ENCODE measurements at places on chromosomes 5 and 9.

GRCh38 chr9:16367605-16368231 is 502.8 kb downstream of the BNC2 start:
- no peak for DNase-seq

GRCh38 chr9:90365666-90366065 is 277.0 kb downstream of the DIRAS2 start:
- no peak for DNase-seq

DNA sequence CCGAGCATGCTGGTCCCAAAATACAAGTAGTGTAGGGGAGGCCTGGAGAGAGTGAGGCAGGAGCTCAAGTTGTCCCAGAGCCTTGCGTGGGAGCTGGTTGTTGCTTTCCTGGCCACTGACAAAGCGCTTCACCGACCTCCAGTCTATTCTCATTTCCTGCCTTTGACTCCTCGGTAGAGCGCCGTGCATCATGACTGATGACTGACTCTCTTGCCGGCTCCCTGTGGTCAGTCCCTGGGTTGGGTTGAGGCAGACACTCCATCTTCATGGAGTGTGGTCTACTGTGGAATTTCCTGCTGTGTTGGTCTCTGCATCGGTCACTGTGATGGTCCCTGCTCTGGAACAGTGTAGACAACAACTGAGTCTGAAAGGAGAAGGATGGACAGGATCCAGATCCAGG is 175.1 kb upstream of the S1PR3 start:
- DNase-seq: no peak

DNA sequence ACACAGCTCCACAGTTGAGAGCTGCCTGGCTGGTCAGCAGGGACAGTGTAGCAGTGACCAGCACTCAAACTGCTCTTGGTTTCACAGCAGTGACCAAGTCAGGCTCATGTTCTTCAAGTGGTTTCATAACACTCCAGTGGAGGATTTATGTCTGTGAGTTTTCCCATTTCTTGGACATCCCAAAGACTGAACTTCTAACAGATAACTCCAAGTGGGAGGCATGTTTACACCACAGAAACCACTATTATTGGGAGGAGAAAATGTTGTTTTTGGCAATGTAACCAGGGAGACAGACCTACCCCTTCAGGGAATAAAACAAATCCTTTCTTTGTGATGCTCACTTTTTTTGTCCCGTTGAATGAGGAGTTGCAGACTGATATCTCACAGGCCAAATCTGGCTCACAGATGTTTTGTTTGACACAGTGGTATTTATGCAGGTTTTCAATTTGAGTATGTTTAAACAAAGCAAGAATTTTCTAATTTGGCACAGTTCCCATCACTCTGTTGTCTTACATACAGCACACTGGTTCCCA is 141.5 kb downstream of the RMI1 start:
- no peak for DNase-seq

- no peak for DNase-seq
Observed at GRCh38 chr5:150254363-150254762, 35.2 kb downstream of the CAMK2A start.

GRCh38 chr5:79416499-79416898 is 97.4 kb downstream of the HOMER1 start:
- DNase-seq: peak; percentile 51

GRCh38 chr5:115289104-115289503 is 7.3 kb downstream of the CCDC112 start:
- DNase-seq: no peak

DNA sequence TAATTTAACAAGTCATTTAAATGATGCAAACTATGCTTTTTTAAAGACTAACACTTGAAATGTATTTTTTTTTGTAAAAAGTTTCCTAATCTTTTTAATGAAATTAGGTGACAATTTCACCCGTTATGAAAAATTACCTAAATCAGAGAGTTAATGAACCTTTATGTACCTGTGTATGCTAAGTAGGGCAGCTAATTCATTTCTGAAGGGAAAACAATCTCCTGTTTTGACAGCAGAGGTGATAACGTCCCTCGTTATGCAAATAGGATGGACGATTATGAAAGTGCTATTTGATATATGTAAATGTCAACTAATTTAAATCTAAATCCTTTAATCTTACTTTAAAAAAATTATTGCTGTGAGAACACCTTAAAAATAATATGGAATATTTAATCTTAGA is 58.8 kb downstream of the MEF2C start:
- no peak for DNase-seq

GRCh38 chr9:5510989-5511388 is 658 bp downstream of the PDCD1LG2 start:
- DNase-seq: no peak

DNA sequence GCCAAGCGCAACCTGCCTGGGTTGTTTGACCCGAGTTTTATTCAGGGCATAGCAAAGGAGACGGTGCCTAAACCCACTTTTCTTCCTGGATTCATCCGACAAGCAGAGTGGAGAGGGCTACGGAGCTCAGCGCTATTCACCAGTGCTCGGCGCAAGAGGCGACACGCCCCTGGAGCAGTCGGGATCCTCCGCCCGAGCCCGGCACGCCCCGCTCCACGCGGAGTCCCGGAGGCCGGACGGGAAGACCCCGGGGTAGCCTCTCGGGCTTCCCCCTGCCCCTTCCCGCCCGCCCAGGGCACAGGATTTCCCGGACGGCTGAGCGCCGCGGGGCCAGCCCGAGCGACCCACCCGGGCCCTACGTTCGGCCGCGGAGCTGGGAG is 427 bp downstream of the SERINC5 start:
- DNase-seq: no peak

DNA sequence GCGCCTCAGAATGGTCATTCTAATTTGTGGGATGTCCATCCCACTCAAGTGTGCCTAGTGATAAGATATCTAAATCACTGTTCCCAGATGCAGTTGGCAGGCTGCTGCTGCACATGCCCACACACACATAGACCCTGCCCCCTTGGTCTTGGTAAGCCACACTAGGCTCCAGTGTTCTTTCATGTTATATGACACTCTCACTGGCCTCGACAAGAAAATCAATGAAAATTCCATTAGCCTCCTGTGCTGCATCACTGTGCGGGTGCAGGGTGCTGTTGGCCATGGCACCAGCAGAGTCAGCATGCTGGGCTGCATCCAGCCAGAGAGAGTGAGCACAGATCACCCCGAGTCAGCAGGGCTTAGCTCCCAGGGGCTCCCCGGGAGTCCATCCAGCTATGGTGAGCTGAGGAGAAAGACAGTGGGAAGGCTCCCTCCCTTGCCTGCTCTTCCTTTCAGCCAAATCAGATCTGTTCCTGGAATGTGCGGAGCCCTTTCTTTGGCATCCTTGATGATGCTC is 59.9 kb downstream of the ABLIM3 start:
- no peak for DNase-seq

GRCh38 chr9:69019808-69020207 is 5.9 kb upstream of the PRKACG start:
- no peak for DNase-seq

- no peak for DNase-seq
Observed at GRCh38 chr9:136719195-136719880, 7.0 kb downstream of the DIPK1B start.

DNA sequence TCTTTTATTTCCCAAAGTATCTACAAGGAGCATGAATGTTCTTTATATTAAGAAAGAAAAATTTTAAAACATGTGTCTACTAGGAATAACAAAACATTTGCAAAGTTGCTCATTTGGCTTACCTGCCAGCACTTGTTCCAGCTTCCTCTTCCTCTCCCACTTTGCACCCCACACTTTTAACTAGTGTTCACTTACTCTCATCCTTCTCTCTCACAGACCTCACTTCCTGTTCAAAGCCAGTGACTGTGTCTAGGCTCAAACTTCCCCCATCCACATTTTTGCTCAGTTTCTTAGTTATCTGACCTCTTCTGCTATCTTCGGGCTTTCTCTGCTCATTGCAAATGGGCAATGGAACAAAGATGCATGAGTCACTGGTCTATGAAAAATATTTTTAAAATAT is 512.2 kb upstream of the ZNF462 start:
- DNase-seq: no peak

DNA sequence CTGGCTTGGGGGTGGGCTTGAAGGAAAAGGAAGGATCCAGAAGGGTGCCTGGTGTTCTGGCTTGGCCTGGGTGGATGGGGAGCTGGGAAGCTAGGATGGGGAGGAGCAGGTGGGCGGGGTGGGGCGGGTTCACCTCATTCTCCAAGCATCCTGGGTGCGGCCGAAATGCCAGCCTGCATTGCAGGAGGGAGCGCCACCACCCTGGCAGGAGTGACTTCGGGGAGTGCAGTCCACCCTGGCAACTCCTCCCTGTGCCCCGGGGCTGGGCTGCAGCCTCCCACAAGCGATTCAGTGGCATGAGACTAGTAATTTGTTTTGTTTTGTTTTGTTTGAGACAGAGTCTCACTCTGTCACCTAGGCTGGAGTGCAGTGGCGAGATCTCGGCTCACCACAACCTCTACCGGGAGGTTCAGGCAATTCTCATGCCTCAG is 5.5 kb downstream of the TTC16 start:
- DNase-seq: no peak

- no peak for DNase-seq
Observed at GRCh38 chr5:61519728-61520277, 187.7 kb downstream of the ZSWIM6 start.

- DNase-seq: no peak
Observed at GRCh38 chr9:34457266-34458012, 931 bp downstream of the FAM219A start.

GRCh38 chr9:128127568-128127989 is at the start of gene PTGES2:
Gene PTGES2, minus strand, starts transcription at chr9:128127729. Its CDS starts 12 bp downstream, at chr9:128127717.
- DNase-seq: peak; percentile 78

DNA sequence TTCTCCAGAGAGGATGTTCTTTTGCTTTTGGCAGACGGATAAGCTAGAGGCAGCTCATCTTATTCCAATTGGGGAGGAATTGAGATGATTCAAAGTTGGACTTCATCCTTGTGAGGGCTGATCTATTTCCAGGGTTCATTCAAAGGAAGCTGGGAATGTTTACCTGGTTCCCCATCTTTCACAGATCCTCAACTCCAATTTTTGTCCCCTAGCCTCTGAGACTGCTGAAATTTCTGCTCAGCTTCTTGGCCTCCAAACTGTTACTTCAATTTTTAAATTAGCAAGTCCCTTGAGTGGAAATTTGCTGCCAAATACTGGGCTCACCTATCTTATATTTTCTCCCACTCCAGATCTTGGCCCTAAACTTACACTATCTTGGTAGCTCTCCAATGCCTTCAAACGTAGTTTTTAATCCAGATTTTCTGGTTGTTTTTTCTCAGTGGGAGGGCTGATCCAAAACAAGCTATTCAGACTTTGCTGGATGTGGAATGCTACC is 93.9 kb upstream of the NEK6 start:
- no peak for DNase-seq

GRCh38 chr9:104748359-104749031 is 1.0 kb downstream of the NIPSNAP3A start:
- DNase-seq: no peak

GRCh38 chr9:112844771-112845542 is 45.7 kb downstream of the SLC46A2 start:
- DNase-seq: peak; percentile 82

GRCh38 chr5:145887976-145888574 is 15.3 kb upstream of the GRXCR2 start:
- no peak for DNase-seq

- no peak for DNase-seq
Observed at GRCh38 chr5:176413709-176414191, 2.6 kb downstream of the CLTB start.

DNA sequence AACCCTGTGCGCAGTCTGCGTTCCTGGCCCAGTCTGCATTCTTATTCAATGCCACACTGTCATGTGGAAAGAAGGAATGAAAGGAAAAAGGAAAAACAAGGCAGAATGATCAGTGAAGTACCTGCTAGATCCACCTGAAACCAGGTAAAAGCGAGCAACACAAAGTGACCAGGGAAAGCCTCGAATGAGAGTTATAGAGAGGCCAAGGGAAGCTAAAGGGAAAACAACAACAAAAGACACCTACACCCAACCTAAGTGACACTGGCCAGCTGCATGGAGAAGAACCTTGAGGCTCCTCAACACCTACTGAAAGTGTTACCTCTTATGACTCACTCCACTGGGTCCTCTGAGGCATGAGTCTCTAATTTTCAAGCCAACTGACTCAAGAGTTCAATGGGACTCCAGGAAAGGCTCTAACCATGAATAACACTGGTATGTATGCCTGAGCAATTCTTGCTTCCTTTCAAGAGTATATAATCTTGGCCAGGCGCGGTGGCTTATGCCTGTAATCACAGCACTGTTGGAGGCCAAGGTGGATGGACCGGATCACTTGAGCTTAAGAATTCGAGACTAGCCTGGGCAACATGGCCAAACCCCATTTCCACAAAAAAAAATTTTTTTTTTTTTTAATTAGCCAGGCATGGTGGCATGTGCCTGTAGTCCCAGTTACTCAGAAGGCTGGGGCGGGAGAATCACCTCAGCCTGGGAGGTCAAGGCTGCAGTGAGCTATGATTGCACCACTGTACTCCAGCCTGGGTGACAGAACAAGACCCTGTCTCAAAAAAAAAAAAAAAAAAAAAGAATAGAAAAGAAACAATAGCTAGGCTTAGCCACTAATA is 29.0 kb downstream of the MTMR12 start:
- peak; percentile 45 for DNase-seq

DNA sequence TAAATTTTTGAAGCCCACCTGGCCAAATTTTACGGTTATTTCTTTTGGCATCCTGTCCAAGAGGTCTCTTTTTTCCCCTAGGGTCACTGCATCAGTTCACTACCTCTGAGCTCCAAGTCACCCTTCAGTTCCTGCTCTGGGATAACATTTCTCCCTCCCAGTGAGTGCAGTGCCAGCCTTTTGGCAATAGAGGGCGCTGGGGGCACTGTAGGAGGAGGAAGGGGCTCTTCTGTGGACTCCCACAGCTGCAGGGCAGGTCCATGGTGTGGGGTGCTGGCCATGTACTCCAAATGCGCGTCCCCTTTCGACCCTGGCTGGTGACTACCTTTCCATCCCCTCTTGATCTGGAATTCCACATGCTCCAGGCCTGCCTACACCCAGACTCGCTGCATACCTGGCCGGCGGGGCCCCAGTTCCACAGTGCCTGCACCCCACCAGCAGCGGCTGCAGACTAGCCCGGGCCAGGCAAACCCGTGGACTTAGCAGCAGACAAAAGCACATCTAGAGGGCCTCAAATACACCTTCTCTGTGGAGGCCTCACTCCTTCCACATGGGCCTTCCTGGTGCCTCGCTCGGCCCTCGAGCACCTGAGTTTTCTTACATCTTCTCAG is 20.3 kb upstream of the NINJ1 start:
- DNase-seq: peak; percentile 58

DNA sequence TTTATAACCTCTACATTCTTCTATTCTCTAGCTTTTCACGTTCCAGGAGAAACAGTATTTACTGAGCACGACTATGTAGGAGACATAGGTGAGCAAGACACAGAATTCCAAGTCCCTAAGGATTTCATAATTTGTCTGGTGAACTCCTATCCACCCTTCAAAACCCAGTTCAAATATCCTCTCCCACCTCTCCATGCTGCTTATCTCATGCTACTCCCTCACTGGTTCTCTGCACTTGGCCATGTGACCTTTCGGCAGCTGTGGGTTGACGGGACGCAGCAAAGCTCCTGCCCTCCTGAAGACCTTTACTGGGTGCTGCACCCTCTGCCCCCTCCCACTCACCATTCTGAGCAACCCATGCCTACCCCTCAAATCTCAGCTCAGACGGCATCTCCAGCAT is 173.2 kb downstream of the RGS3 start:
- no peak for DNase-seq
